Dorsolateral prefrontal cortex (tissue), 122 donors: ENCODE measurements at places on chromosomes 5 and 9.

GRCh38 chr5:97002983-97003382 is 67.1 kb downstream of the LNPEP start:
- DNase-seq, result no peak

DNA sequence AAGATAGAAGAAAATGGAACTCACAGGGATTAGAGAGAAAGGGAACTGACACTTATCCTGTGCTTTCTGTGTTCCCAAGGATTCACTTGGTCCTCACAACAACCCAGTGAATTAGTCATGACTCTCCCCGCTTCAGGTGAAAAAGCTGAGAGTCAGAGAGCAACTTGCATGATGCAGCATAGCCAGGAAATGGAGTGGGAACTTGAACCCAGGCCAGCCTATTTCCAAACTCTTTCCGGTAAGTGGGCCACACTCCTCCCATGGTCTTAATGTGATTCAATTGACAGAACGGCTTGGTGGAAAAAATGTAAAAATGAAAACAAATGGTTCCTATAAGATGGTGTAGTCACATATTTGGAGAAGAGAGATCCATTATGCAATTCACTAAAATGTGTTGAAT is 45.9 kb upstream of the CEMIP2 start:
- no peak for DNase-seq

DNA sequence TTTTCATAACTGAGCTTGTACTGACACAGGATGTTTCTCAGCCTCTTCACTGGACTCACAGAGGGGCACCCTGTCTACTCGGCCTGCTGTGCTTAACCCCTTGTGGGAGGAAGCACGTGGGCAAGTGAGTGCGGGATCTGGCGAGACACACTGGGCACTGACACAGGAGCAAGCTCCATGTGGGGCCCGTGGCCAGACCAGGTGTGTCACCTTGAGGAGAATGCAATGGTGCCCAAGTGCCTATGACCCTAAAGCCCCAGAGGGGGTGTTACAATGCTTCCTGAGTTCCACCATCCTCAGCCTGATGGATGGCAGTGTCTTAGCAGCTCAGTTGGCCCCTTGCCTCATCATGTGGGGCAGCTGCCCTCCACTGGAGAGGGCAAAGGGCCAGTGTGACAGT is 128.9 kb downstream of the ALDH1A1 start:
- no peak for DNase-seq

DNA sequence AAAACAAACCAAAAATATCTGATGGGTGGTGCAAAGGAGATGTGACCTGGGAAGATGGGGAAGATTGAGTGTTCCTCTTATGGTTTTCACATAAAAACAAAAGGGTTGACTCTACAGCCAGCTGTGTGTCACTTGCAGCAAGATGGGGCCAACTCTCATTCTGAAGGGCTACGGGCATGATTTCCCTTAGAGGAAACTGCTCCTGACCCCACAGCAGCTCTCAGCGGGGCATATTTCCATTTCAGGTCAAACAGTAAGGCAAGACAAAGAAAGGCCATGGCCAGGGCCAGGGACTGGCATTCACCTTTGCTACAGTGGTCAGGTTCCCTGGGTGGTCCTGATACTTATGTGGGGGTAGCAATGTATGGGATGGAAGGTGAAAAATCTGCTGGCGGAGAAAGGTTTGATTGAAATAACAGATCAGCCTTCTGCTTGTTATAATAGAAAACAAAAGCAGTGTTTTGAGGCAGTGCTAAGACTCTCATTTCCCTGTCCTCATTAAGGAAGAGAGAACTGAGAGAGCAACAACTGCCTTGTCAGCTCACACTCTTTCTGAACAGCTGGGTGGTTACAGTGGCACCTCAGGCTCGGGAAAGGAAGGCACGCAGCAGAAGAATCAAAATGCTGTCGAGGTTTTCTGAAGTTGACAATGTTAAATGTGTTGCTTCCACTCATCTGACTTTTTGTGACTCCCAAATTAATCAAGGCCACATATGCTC is 120.7 kb upstream of the PCA3 start:
- DNase-seq, result no peak

DNA sequence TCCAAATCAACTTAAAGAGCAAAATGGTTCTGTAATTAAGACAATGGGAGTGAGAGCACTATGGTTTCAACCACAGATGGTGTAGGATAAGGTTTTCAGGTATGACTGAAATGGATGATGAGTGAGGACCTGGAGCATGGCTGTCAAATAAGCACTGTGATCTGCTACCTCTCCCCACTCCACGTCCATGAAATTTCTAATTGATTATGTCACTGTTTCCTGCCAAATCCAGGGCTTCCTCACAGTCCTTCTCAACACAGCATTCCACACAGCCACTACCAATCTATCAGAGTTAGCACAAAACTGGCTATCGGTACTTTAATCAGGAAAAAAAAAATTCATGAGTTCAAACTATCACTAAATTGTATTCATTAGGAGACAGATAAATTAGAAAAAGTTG is 420.4 kb upstream of the WWC1 start:
- DNase-seq, result no peak

GRCh38 chr9:72187121-72187695 is 38.0 kb downstream of the GDA start:
- no peak for DNase-seq
